ENCODE measurements at places on chromosomes 12 and 14.
A peak's percentile ranks its signal among the peaks of the same experiment; 100 is the strongest.

DNA sequence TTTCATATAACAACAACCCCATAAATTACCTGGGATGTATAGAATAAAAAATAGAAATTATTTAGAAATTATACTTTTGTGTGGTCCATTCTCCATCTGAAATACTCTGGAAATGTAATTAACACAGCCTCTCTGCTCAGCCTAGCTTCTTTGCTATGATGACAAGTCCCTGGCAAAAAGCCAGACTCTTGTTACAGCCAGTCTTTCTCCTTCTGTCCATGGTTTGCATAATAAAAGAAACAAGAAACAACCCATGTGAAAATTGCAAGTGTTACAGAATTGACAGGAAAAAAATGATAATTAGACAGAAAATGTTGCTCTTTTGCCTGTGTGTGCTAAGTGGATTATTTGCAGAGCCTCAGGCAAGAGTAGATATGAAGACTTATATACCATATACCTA lies 61.3 kb downstream of the C12orf50 start:
- no peak overlapping the region for H3K27ac ChIP-seq
- no peak for DNase-seq
- H3K4me1 ChIP-seq: no peaks in the 10 kb centered on the region
- H3K36me3 ChIP-seq: no peaks in the 10 kb centered on the region

DNA sequence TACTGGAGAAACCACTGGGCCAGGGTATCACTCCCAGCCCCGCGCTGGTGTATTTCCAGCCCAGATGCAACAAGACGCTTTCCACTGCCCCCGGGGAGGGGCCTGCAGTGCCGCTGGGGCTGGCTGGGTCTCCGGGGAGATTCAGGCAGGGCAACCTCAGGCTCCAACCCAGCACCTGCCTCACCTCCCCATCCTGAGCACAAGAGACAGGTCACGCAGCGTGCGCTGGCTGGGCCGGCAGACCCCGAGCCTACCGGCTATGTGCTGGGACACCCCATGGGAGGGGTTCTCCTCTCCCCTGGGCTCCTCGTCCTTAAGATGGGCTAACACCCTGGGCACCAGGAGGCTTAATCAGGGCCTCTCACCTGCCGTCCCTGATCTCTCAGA lies 80.9 kb downstream of the RFLNA start:
- no peak overlapping the region for H3K4me3 ChIP-seq
- peaks cover 25% of the 10 kb centered on the region for H3K36me3 ChIP-seq
- H3K27ac ChIP-seq: no peak overlapping the region
- H3K27me3 ChIP-seq: no peaks in the 10 kb centered on the region
- peaks cover 19% of the 10 kb centered on the region for H3K4me1 ChIP-seq
- no peak for DNase-seq

DNA sequence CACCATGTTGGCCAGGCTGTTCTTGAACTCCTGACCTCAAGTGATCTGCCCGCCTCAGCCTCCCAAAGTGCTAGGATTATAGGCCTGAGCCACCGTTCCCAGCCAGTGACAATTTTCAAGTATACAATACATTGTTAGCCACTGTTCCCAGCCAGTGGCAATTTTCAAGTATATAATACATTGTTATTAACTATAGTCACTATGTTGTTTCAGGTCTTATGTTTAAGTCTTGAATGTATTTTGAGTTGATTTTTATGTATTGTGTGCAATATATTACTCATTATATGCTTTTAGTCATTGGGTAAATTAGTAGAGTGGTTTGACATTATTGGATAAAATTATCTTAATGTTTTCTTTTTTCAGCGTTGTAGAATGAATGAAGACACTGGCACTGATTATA lies 13.0 kb upstream of the ZNF410 start:
- no peak overlapping the region for H3K4me3 ChIP-seq
- no peak overlapping the region for H3K27ac ChIP-seq
- no peak for DNase-seq
- H3K36me3 ChIP-seq: no peaks in the 10 kb centered on the region

- peaks cover 42% of the 10 kb centered on the region for H3K27me3 ChIP-seq
- no peak overlapping the region for H3K4me3 ChIP-seq
- DNase-seq: no peak
- H3K27ac ChIP-seq: no peak overlapping the region
These were observed 3.1 kb downstream of the CCDC177 start for GRCh38 chr14:69571449-69572029.

DNA sequence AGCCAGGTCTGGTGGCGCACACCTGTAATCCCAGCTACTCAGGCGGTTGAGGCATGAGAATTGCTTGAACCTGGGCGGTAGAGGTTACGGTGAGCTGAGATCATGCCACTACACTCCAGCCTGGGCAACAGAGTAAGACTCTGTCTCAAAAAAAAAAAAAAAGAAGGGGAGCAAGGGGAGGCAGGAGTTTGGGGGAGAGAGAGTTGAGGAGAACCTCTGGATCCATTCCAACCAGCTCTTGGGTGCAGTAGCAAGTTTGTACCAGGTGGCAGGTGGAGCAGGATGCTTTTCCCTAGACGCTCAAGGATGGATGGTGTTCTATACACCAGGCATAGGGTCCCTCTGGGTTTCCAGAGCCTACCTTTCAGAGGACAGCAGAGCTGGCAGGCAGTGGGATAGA lies 1.9 kb downstream of the NFE2 start:
- no peak overlapping the region for H3K27ac ChIP-seq
- peaks cover 37% of the 10 kb centered on the region for H3K4me1 ChIP-seq
- DNase-seq: no peak
- no peak overlapping the region for H3K4me3 ChIP-seq
- no peaks in the 10 kb centered on the region for H3K27me3 ChIP-seq
- H3K36me3 ChIP-seq: no peaks in the 10 kb centered on the region

DNA sequence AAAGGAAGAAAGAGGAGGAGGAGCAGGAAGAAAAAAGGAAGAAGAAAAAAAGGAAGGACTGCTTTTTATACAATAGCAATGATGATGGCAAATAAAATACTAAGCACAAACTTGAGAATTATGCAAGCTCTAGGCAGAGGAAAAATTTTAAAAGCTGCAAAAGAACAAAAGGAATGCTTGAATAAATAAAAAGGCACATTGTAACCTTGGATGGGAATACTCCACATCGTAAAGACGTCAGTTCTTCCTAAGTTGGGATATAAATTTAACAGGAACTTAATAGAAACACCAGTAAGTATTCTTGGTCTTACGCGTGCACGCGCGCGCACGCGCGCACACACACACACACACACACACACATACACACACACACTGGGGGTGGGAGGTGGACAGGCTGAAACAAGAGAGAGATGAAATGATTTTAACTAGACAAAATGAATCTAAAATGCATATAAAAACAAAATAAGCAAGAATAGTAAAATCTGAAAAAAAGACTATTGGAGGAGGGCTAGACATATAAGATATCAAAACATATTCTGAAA lies 43.0 kb downstream of the SERPINA3 start:
- H3K27ac ChIP-seq: no peak overlapping the region
- H3K27me3 ChIP-seq: no peaks in the 10 kb centered on the region
- no peaks in the 10 kb centered on the region for H3K4me1 ChIP-seq
- H3K4me3 ChIP-seq: no peak overlapping the region
- H3K36me3 ChIP-seq: no peaks in the 10 kb centered on the region

- no peak overlapping the region for H3K27ac ChIP-seq
- H3K4me3 ChIP-seq: no peak overlapping the region
- DNase-seq: no peak
- peaks cover 94% of the 10 kb centered on the region for H3K27me3 ChIP-seq
- no peaks in the 10 kb centered on the region for H3K4me1 ChIP-seq
These were observed 161.6 kb upstream of the PRMT8 start for GRCh38 chr12:3329361-3329760.

- H3K4me1 ChIP-seq: peaks cover 26% of the 10 kb centered on the region
- no peak overlapping the region for H3K4me3 ChIP-seq
- H3K27me3 ChIP-seq: no peaks in the 10 kb centered on the region
These were observed 85.2 kb downstream of the ETV6 start for GRCh38 chr12:11734580-11735180.

- H3K4me1 ChIP-seq: no peaks in the 10 kb centered on the region
- no peak overlapping the region for H3K4me3 ChIP-seq
- H3K27me3 ChIP-seq: no peaks in the 10 kb centered on the region
- H3K36me3 ChIP-seq: no peaks in the 10 kb centered on the region
- no peak overlapping the region for H3K27ac ChIP-seq
- no peak for DNase-seq
These were observed 374.9 kb downstream of the SLC6A15 start for GRCh38 chr12:84537666-84538065.

- H3K4me1 ChIP-seq: no peaks in the 10 kb centered on the region
- H3K27ac ChIP-seq: no peak overlapping the region
- H3K27me3 ChIP-seq: no peaks in the 10 kb centered on the region
These were observed 442.4 kb upstream of the MGAT4C start for GRCh38 chr12:86698641-86698980.

GRCh38 chr12:91601054-91601453 lies 418.4 kb upstream of the DCN start:
- no peaks in the 10 kb centered on the region for H3K36me3 ChIP-seq
- DNase-seq: no peak
- no peaks in the 10 kb centered on the region for H3K27me3 ChIP-seq
- H3K27ac ChIP-seq: no peak overlapping the region

GRCh38 chr14:23113431-23114119 lies 5.5 kb downstream of the CEBPE start:
- H3K4me3 ChIP-seq: no peak overlapping the region
- no peak for DNase-seq
- H3K27ac ChIP-seq: peak overlapping the region; percentile 90
- no peaks in the 10 kb centered on the region for H3K27me3 ChIP-seq
- peaks cover 41% of the 10 kb centered on the region for H3K4me1 ChIP-seq
- H3K36me3 ChIP-seq: no peaks in the 10 kb centered on the region

GRCh38 chr12:43029971-43030370 lies 440.4 kb upstream of the PRICKLE1 start:
- H3K4me3 ChIP-seq: no peak overlapping the region
- H3K27ac ChIP-seq: no peak overlapping the region
- H3K27me3 ChIP-seq: no peaks in the 10 kb centered on the region
- H3K36me3 ChIP-seq: no peaks in the 10 kb centered on the region

GRCh38 chr14:99454246-99454645 lies 26.4 kb downstream of the SETD3 start:
- no peaks in the 10 kb centered on the region for H3K4me1 ChIP-seq
- DNase-seq: no peak
- H3K27ac ChIP-seq: no peak overlapping the region
- no peak overlapping the region for H3K4me3 ChIP-seq
- no peaks in the 10 kb centered on the region for H3K27me3 ChIP-seq
- no peaks in the 10 kb centered on the region for H3K36me3 ChIP-seq

DNA sequence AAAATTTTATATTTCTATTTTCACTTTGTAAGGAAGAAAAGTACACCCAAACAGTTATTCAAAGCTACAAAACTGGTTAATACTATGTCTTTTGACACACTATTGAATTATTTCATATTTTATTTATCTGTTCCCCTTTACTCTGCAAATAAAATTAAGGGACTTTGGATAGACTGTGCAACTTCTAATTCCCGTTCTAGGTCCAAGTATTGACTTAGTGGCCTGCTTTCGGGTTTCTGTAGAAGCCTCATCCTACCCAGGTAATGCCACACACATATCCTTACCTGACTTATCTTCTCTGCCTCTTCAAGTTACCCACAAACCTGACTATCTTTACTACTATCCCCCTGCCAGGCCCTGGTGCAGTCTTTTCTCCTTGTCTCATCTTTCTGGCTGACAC lies 156.3 kb upstream of the TMTC2 start:
- H3K27ac ChIP-seq: no peak overlapping the region
- no peaks in the 10 kb centered on the region for H3K27me3 ChIP-seq
- DNase-seq: no peak
- H3K36me3 ChIP-seq: no peaks in the 10 kb centered on the region
- no peak overlapping the region for H3K4me3 ChIP-seq

DNA sequence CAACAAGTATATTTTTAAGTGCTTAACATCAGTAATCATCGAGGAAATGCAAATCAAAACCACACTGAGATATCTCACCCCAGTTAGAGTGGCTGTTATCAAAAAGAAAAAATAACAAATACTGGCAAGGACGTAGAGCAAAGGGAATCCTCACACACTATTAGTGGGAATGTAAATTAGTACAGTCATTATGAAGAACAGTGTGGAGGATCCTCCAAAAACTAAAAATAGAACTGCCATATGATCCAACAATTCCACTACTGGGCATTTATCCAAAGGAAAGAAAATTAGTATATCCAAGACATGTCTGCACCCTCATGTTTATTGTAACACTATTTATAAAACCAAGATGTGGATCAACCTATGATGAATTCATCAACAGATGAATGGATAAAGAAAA lies 149.0 kb upstream of the PWP1 start:
- H3K36me3 ChIP-seq: no peaks in the 10 kb centered on the region

- DNase-seq: no peak
- peaks cover 21% of the 10 kb centered on the region for H3K4me1 ChIP-seq
- H3K4me3 ChIP-seq: no peak overlapping the region
- H3K36me3 ChIP-seq: no peaks in the 10 kb centered on the region
- H3K27me3 ChIP-seq: no peaks in the 10 kb centered on the region
- no peak overlapping the region for H3K27ac ChIP-seq
These were observed 18.8 kb upstream of the HHIPL1 start for GRCh38 chr14:99626041-99626648.

- H3K27me3 ChIP-seq: no peaks in the 10 kb centered on the region
- no peak overlapping the region for H3K27ac ChIP-seq
- H3K4me3 ChIP-seq: no peak overlapping the region
- DNase-seq: no peak
- H3K36me3 ChIP-seq: no peaks in the 10 kb centered on the region
These were observed 198.1 kb downstream of the STXBP6 start for GRCh38 chr14:24851837-24852236.

- no peak overlapping the region for H3K4me3 ChIP-seq
- no peaks in the 10 kb centered on the region for H3K36me3 ChIP-seq
- H3K4me1 ChIP-seq: 0 out of 2 replicates have a peak, but pooled peaks cover 9% of the 10 kb centered on the region
- H3K27ac ChIP-seq: no peak overlapping the region
- H3K27me3 ChIP-seq: no peaks in the 10 kb centered on the region
These were observed 8.6 kb upstream of the USP15 start for GRCh38 chr12:62251609-62251958.

DNA sequence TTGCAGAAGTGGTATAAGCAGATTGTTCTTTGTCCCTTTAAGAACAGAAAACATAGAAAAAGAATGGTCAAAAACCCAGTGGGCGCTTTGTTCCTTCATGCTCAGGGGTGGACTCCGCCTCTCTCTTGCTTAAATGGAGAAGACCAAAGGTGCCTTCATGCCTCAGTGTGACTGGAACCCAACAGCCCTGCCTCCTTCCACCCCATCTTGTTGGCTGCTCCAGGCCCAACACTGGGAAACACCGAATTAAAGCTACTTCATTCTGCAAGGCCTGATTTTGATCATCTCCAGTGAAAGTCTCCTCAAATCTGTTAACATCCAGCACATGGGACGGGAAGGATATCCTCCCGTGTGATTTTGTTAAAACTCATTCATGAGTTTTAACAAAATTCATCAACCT lies 103.7 kb downstream of the BCL11B start:
- no peaks in the 10 kb centered on the region for H3K36me3 ChIP-seq
- no peak for DNase-seq
- no peaks in the 10 kb centered on the region for H3K4me1 ChIP-seq
- H3K27ac ChIP-seq: no peak overlapping the region
- peaks cover 31% of the 10 kb centered on the region for H3K27me3 ChIP-seq

DNA sequence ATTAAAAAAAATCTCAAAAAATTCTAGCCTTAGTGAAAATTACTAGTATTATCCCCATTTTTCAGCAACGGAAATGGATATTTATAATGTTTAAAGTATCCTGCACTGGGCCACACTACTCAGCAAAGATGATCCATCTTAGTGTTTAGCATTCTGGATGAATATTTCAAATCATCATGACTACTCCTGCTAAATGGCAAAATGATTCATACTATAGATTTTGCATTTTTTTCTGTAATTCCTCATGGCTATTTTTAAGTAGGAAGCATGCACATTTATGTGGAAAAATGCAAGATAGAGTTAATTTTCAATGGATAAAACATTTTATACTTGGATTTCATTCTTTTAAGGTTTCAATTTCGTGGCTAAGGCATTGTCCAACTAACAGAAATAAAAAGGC lies 59.6 kb downstream of the LRFN5 start:
- no peak for DNase-seq
- H3K4me3 ChIP-seq: no peak overlapping the region
- no peak overlapping the region for H3K27ac ChIP-seq
- no peaks in the 10 kb centered on the region for H3K36me3 ChIP-seq
- H3K4me1 ChIP-seq: no peaks in the 10 kb centered on the region
